ENCODE measurements at places on chromosomes 12 and 14.
A peak's percentile ranks its signal among the peaks of the same experiment; 100 is the strongest.

DNA sequence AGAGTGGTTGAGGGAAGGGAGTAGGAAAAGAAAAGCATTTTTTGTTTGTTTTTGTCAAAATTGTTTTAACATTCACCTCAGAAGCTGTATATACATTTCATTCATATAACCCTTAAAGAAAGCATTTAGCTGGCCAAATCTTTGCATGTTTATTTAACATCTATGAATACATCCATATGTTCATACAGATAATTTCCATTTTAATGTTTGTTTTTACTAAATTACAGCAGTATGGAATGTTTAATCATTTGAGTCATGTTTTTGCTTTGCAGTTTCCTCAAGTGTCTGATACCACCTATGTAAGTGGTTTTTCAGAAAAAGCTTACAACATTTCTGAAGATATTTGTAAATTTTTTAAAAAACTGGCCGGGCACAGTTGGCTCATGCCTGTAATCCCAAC is 84.3 kb upstream of the ATF1 start:
- DNase-seq: no peak

DNA sequence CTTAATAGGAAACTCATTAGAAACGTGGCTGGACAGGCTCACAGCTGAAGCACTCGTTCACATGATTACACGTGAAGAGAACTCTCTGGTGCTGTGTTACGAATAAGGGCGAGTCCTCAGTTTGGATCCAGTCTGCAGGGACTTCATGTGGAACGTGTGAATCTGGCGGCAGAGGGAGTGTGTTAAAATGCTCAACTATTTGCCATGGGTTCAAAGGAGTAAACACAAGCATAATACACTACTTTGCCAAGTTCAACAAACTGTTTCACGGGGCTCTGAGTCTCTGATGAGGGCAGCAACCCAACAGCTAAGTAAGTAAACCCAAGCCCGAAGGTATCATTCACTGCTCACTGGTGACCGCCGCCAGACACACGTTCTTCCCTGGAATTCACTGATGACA is 42.4 kb downstream of the NUAK1 start:
- no peak for DNase-seq

- peak; percentile 47 for DNase-seq
Observed at GRCh38 chr14:49306152-49306751, 279.9 kb downstream of the RPS29 start.

DNA sequence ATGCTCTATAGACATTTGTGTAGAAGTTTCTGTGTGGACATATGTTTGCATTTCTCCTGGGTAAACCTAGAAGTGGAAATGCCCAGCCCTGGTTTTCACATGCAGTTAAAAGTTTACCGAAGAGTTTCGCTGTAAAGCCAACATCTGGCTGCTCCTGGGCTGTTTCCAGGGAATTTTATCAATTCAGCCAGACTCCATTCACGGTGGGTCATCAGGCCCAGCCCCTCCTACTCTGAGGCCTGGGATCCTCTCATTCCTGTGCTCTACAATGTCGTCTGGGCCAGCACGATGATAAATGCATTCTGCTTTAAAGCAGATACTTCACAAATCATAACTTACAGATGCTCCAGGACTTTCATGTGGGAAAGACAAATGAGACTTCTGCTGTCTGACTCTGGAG is 7.1 kb downstream of the NUAK1 start:
- no peak for DNase-seq

GRCh38 chr12:106602076-106602475 is 19.3 kb downstream of the RFX4 start:
- DNase-seq: no peak

Measured in neural progenitor cell (in vitro differentiated cells).